GM13977 (cell line): ENCODE measurements at places on chromosomes 12 and 14.

- no peak for DNase-seq
These were observed 34.2 kb upstream of the PPP1R13B start for GRCh38 chr14:103881268-103882201.

GRCh38 chr12:14577344-14577743, 9.7 kb upstream of the PLBD1 start:
- DNase-seq, result no peak

GRCh38 chr12:32843528-32844095, 53.0 kb downstream of the PKP2 start:
- no peak for DNase-seq

- DNase-seq, result no peak
These were observed 91.0 kb downstream of the NTN4 start for GRCh38 chr12:95699579-95699978.

DNA sequence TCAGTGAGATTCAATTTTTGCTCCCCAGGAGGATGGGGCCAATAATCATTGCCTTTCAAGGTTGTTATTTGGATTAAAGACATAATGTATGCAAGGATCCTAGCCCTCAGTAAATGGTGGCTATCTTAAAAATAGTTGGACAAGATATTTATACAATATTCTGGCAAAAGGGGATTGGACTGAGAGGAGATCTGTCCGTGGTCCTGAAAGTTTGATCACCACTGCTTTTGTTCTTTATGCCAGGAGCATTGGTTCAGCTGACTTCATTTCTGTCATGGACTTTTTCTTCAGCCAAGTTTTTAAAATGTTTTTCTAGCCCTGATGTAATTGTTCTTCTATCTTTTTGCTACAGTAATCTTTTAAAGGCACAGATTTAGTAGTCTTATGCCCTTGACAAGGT, 70.2 kb upstream of the TCL1A start:
- DNase-seq, result peak; percentile 42

- peak; percentile 59 for DNase-seq
These were observed 10.9 kb downstream of the C12orf43 start for GRCh38 chr12:121005346-121005815.

- DNase-seq, result no peak
These were observed 4.7 kb downstream of the LRP1-AS start for GRCh38 chr12:57142727-57143126.

- peak; percentile 26 for DNase-seq
These were observed 6.0 kb downstream of the PLD4 start for GRCh38 chr14:104930526-104931303.

- DNase-seq, result no peak
These were observed 17.9 kb upstream of the NID2 start for GRCh38 chr14:52086711-52087110.

- no peak for DNase-seq
These were observed 7.2 kb upstream of the SSPN start for GRCh38 chr12:26188127-26188526.

GRCh38 chr14:91075553-91075952, 15.1 kb upstream of the RPS6KA5 start:
- DNase-seq, result no peak

DNA sequence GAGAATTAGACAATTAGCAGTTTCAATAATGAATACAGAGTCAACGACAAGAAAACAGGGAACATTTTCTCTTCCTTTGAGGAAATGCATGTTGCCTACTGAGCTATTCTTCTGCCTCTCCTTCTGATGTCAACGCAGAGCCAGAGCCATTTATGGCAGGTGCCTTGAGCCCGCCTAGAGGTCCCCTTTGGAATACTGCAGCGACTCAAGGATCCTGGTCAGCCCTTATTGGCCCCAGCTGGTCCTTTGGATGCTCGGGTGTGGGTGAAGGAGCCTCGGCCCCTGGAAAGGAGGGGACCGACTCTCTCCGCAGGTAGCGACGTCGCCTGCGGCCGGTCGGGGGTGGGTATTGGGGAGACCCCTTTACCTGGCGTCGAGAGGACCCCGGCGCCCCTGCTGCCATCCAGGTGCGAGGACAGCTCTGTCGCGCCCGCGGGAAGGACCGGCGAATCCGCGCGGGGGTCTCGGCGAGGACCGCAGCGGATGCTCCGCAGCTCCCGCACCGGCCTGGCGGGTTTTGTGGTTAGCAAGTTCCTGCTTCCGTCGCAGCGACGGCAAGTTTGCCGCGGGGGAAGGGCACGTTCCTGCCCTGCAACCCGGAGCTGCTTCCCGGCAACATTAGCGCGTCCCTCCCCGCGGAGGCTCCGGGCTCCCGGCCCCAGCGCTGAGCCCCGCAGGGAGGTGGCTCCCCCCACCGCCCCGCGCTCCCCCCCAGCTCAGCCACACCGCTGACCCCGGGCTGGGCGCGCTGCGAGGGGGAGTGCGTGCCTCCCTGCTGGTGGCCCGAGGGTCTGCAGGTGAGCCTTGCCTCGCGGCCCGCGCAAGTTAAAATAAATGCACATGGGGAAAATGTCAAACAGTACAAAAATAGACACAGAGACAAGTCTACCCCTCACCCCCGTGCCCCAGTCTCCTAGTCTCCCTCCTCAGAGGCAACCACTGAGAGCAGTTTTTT, at the start of gene MANSC1:
Gene MANSC1 (minus strand): TSS at position 532 of the 955 bp plus-strand sequence. CDS start 6,928 bp downstream, outside the sequence.
- DNase-seq, result peak; percentile 40

DNA sequence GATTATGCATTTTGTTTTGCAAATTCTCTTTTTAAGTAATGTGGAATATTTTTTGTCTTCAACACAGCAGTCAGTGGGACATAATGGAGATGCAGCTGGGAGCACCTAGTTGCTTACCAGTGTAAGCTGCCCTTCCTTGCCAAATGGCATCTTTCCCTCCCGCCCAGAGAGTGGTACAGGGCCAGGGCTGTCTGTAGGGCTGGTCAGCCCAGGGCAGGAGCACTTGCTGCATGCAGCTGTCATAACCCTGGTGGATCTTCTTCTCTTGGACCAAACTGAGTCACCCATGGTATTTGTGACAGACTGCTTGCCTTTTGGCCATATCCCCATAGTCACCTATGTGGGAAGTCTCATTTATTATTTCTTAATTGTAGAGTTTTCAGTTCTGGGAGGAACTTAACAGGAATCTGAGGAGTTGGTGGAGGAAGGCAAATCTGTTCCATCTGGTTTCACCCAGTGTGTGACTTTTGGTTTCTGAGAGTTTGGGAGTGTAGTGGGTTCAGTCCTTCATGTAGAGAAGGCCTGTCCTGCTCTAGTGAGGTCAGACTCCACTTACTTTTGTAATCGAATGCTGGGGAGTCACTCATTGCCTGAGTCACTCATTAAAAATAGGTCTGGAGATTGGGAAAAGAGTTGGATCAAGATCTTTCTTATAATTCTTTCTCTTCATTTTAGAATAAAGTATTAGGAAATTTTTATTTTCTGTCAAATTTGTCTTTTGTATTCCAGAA, 62.0 kb upstream of the ASPG start:
- no peak for DNase-seq

- DNase-seq, result no peak
These were observed 8.1 kb downstream of the PTGES3 start for GRCh38 chr12:56679883-56680575.

DNA sequence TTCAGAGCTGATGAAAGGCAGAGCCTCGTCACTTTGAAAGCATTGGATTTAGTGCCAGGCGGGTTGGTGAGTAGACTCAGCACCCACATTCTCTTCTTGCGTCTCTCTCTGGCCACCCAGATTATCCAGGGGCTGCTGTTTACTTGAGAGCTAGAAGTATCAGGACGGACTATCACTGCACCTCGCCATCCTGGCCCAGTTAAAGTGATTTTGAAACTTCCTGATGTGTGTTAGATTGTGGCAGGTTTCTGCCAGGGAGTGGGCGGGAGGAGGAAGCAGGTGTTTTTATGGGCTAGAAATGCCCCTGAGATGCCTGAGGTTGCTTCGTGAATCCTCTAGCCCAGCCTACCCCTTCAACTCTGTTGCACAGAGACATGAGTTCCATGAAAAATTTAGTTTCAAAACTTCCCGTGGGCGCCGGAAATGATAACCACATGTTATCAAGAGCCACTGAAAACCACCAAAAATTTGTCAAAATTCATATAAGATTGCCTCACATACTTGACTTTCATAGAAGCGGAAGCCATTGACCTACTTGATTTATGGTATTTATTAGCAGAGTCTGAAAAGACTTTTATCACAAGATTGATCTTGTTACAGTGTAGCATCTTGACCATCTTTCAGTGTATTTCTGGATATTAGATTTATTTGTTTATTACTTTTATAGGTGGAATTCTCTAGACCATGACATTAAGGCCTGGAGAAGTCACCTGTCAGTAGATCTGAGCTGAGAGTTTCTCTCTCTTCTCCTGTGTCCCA, 466.0 kb downstream of the RAD51B start:
- no peak for DNase-seq

GRCh38 chr14:102077382-102077709, 9.5 kb downstream of the HSP90AA1 start:
- no peak for DNase-seq

DNA sequence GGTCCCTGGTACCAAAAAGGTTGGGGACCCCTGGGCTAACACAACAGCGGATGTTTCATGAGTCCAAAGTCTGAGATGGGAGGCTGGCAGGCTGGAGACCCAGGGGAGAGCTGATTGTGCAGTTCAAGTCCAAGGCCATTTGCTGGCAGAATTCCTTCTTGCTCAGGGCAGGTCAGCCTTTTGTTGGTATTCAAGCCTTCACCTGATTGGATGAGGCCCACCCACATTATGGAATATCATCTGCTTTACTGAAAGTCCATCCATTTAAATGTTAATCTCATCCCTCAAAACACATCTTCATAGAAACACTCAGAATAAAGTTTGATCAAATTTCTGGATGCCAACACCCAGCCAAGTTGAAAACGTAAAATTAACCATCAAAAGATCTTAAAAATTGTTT, 52.9 kb downstream of the GSC start:
- DNase-seq, result no peak
